Stimulated activated CD4-positive, alpha-beta T cell treated with anti-CD3 and anti-CD28 coated beads, Interleukin-15, amount 100 ng/mL, for 24 hours (primary cell): ENCODE measurements at places on chromosomes 12 and 14.

DNA sequence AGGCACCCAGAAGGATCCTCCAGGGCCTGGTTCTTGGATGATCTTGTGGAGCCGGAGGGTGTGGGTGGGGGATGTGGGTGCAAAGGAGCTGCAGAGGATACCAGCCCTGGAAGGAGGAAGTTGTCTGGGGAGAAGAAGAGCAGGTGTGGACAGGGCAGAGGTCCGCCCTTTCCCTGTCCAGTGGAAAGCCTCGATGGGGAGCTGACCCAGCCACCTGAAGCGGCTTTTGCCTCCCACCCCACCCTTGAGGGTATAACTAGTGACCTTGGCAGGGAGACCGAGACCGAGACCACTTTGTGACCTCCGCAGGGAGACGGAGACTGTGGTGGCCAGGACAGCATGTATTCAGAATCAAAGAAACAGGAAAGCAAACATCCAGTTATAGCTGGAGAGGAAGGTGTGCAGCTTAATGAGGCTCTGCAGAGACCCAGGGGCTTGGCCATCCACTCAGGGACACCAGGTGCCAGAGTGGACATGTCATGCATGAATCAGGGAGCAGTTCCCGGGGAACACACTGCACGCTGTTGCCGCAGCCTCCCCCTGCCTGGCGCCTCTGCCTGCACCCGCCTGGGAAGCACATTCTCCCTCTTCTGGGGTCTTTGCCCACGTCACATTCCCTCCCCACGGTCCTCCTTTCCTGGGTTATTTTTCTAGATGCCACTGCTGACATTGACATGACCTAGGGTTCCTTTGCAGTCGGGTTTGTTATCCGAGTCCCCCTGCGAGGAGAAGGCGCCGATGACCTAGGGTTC, 87.7 kb downstream of the ADGRD1 start:
- no peak for DNase-seq

- no peak for DNase-seq
Observed at GRCh38 chr14:57388067-57388466, 2.3 kb upstream of the NAA30 start.

DNA sequence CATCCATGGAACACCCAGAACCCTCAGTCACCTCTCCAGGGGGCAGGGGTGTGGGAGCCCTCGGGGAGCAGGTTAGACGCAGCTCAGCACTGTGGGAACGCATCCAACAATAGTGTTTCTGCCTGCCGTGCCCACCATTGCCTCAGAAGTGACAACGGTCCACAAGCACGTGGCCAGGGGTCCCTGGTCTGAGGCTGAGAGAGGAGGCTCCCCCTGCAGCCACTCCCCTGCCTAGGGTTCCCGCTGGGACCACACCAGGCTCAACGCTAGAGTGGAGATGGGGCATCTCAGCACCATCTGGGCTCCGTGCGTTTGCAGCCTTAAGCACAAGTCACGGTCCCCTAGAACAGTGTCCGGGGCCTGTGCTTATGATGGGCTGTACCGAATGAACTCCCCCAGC, 62.7 kb downstream of the TESC start:
- DNase-seq, result no peak

DNA sequence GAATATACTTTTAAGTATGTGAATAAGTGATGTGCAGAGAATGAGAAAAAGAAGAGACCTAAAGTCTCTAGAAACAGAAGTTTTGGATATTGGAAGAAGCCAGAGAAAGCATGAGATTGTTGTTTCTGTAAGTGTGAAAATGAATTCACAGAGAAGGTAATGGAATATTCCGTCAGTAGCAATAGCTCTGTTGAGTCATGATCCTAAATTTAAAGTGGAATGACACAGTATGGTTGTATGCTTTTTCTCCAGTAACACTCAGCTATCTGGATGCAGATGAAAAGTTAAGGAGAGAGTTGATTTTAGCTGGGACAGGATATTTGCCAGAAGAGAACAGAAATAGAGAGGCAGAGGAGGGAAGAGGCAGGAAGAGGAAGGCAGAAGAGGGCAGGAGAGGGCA, 1166.3 kb downstream of the GALC start:
- DNase-seq, result no peak

DNA sequence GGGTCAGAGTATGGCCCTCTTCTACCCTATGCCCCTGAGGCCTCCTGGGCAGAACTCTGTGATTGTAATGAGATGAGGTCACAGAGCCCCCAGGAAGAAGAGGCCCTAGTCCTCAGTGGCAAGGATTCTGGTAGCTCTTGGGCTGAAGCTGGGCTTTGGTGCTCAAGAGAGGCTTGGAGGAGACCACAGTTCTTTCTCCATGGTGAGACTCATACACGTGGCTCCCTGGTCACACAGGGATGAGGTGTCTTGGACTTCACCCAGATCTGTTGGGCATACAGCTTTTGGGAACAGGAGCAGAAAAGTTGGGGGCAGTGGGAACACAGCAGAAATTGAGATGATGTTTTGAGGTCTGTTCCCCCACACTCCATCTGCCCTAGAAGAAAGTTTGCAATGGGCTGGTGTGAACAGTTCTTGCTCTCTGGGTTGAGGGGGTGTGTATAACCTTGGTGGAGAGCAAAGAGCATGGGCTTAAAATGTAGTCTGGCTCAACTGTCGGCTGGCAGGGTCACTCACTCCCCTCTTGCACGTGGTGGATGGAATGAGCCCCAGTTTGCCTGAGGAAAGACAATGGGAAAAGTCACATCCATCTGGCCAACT, at the start of gene KRT86:
TSS of gene KRT86 (plus strand) at position 125 of the 600 bp plus-strand sequence. CDS start 27,272 bp downstream, outside the sequence.
- DNase-seq, result no peak

- DNase-seq, result no peak
Observed at GRCh38 chr14:101369194-101369915, 191.9 kb upstream of the DIO3 start.

DNA sequence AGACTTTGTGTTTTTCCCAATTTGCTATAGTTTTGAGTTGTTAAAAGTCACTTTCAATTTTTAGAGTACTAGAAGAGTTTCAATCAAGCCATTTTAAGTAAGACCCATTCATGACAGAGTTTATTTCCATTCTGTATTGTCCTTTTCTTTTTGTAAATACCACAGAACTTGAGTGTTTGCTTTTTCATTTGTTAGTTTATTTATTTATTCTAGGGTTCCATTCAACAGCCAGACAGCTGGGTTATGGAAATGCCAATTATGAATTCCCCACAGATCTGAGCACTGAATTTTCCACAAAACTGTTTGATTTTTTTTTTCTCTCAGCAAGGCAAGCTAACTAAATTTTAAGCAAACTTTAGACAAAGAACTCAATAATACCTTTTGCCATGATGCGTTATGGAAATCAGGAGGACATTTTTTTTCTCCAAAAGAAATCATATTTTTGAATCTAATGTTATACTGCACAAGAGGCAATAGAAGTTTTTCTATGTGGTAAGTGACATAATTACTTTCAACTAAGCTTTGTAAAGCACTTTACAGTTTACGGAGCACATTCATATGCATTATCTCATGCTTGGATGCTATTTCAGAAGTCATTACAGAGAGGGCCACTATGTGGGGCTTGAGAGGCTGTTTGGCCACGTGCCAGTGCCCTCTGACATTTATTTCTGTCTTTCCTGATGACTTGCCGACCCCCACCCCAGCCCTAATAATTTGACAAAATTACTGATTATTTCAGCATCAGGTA, 181.5 kb downstream of the VRK1 start:
- DNase-seq, result no peak

DNA sequence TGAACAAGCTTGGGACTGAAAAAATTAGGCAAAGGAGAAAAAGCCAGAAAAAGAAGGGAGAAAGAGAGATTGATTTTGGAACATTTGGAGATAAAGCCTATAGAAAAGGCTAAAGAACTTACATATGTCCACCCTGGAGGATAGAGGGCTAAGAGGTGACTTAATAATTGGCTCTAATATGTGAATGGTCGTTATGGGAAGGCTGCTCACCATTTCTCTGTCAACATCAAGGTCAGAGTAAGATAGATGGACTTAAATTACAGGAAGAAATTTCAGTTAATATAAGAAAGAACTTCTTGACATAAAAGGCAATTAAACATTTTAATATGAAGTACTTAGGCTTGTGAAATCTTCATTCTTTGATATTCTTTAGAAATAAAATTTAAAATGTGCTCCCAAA, 238.6 kb downstream of the TRHDE start:
- DNase-seq, result no peak

DNA sequence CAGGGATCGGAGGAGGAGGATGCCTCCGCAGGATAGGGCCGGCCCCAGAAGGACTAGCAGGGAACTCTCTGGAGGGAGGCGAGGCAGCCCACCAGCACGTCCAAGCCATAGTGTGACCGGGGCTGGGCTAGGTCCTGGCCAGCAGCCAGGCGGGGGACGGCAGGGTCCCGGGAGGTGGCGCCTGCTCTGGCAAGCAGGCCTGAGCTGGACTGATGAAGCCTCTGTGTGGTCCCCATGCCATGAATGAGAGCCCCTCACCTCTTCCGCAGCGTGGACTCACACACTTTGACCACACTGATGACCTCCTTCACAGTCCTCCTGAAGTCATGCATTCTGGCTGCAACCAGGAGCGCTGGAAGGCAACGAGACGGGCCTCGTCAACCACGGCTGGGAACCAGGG, 19.8 kb upstream of the BTBD6 start:
- no peak for DNase-seq

DNA sequence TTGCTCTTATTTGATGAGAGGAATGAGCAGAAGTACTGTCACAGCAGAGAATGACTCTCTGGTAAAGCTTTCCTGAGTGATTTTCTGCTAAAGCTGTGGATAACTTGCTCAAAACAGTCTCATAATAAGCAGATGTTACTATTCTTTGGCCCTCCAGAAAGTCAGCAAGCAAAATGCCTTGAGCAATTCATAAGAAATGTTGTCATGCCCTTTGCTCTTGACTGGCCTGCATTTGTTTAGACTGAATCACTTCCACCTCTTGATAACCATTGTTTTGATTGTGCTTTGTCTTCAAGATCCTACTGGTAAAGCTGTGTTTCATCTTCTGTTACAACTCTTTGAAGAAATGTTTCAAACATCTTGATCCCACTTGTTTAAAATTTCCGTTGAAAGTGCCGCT, 457.9 kb upstream of the FOXG1 start:
- no peak for DNase-seq

DNA sequence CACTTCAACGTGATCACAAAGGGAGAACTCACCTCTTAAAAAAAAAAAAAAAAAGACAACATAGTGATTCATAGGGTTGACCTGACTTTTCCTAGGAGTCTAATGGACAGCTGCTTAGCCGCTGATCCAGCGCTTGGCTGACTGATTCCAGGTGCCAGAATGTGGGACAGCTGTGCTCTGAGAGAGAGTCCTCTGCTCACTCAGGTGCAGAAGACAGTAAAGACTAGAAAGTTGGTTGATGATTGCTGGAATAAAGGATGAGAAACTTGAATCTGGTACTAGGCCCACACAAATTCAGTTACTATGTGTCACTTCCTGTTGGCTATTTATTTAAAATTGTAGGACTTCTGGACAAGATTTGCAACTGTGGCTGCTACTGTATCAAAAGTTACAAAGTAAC, 229.4 kb downstream of the CHST11 start:
- DNase-seq, result no peak

DNA sequence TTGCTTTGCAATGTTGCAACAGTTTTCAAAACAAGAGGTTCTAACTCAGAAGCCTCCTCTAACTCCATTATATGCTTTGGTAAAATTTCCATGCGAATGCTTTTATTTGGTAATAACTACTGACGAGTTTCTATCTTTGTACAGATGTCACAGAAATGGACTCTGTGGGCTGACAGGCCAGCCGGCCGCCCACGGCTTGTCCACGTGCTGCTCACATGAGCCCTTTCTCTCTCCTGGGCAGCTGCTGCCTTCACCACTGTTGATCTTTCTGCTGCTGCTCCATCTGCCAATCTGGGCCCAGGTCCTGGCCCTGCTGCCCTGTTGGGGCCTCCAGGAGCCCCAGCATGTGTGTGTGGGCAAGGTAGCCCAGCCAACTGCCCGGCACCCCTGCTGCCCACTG, 168.2 kb upstream of the TMEM132C start:
- DNase-seq, result no peak

DNA sequence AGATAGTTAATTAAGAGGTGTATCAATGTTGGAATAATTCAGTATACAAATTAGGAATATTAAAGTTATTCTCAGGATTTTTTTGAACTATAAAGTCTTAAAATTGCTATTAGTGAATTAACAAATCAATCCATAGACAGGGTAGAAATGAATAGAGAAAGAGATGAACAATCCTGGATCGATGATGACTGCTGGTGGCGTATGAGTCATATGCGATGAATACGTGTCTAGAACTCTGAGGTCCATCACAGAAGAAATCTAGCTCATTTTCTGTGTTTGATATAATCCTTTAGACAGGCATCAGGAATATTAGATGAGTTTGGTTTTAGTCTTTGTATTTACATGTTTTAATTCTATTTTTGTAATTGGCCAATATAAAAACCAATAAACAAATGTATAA, 85.4 kb upstream of the RTL1 start:
- DNase-seq, result no peak

DNA sequence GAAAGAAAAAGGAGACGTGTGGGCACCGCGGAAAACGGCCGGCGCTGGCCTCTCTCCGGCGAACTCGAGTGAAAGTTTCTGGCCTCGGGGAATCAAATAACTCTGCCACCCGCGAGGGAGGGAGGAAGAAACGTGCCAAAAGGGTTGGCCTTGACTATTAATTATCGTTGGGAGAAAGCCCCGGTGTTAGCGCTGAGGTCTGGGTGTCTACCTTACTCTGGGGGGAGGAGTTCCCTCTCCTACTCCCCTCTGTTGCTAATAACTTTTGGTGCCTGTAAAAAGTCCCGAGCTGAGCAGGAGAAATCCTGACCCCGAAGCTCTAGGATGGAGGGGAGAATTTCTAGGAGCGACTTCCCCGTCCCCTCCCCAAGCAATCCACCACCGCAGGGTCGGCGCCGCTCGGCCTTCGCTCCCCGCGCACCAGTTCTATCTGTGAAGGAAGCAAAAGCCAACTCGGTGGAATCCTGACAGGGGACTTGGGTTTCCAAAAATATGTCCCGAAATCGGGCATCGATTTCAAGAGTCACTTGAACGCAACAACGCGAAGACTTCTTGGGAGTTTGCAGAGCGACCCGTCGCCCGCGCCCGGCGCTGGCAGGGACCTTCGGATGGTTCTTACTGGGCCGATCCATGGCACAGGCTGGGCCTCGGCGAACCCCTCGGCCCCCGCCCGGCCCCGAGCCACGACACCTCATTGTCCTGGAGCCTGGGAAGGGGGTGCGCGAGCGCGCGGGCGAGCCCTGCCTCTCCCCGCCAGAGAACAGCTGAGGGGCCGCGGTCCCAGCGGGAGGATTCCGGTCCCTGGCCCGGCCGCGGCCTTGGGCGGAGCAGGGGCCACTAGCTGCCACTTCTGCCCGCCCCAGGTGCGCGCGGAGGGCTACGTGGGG, 1.7 kb downstream of the OTX2 start:
- DNase-seq, result no peak

DNA sequence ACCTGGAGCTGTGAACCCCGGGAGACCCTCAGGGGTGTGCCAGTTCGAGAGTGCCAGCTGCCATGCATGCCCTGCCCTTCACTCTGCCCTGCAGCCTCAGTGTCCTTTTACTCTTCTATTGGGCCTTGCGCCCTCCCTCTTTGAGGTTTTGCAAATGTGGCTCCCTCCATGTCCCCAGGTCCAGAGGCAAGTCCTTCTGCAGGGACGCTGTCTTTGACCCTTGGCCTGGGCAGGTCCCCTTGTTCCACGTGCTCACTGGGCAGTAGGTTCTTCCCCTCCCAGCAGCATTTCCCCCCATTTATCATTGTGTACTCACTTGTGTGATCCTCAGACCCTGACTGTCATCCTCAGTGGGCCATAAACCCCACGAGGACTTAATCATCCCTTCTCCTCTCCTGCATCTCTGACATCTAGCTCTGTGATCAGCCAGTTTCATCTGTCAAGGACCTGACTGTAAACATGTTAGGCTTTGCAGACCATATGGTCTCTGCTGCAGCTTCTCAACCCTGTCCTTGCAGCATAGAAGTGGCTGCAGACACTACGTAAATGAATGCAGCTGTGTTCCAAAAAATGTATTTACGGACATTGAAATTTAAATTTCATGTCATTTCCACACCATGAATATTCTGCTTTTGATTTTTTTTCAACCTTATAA, 36.6 kb downstream of the TSPAN9 start:
- no peak for DNase-seq
